ENCODE measurements at places on chromosomes 16 and 17.

DNA sequence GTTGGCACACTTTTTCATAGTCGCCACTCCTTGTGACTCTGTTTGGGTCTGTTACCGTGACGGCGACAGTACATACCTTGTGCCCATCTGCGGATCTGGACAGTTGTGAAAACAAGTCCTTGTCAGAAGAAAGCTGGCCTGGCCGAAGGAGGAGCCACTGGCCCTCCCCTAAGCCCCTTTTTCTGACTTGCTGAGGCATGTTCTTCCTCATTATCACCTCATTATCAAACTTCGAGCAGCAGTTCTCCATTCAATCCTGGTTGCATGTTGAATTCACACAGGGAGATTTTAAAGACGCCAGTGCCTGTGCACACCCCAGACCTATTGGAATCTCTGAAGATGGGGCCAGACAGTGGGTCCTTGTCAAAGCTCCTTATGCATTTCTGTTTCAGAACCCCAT is 61.1 kb downstream of the CYLD start:
- no peak for DNase-seq

DNA sequence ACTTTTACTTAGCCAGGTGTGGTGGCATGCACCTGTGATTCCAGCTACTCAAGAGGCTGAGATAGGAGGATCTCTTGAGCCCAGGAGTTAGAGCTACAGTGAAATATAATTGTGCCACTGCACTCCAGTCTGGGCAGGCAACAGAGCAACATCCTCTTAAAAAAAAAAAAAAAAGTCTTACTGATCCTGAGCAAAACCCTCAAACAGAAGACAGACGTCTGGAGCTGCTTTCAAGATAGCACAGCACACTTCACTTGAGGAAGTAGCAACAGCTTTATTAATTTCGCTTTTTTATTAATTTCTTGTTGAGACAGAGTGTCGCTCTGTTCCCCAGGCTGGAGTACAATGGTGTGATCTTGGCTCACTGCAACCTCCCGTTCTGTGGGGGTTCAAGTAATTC is 10.2 kb upstream of the GGA2 start:
- DNase-seq = no peak

DNA sequence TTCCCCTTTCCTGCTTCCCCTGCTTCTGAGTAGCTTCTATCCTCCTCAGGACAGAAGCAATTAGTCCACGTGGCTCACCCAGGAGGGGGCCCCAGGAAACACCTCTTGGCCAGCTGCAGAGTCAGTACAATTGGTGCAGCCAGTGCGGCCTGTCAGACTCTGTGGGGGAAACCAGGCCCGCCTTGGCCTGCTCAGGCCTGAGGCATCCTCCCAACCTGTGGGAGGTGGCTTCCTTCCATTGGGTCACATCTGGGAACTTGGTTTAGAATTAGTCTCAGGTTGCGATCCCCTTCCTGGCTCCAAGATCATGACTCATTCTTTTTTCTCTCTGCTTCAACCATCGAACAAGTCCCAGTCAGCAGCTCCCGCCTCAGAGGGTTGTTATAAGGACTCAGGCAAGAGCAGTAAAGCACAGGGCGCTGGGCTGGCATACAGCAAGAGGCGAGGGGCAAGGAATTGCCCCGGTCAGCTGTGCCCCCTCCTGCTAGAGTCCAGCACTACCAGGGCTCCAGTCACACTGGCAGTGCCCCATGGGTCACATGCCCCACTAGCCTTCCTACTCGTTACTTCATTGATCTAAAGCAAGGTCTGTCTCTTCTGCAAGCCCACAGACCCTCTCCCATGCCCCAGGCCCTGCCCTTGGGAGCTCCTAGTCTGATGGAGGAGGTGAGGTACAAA is 8.1 kb upstream of the EPX start:
- DNase-seq = no peak

DNA sequence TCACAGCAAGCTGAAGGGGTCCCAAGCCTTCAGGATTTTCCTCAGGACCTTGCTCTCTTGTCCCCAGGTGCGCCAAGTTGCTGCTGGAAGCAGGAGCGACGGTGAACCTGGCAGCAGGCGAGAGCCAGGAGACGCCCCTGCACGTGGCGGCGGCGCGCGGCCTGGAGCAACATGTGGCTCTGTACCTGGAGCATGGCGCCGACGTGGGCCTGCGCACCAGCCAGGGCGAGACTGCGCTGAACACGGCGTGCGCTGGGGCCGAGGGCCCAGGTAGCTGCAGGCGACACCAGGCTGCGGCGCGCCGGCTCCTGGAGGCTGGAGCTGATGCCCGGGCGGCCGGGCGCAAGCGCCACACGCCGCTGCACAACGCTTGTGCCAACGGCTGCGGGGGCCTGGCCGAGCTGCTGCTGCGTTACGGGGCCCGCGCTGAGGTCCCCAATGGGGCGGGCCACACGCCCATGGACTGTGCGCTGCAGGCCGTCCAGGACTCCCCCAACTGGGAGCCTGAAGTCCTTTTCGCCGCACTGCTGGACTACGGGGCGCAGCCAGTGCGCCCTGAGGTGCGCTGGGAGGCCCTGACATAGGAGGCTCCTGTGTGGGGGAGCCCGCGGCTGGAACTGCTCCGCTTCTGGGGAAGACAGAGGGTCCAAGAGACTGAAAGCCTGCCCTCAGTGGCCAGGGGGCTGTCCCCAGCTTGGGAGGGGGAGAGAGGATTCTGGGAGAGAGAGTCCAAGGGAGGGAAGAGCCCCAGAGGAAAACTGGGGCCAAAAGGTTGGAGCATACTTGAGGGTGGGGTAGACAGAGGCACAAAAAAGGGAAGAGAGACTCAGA is 6.4 kb downstream of the ASB16 start:
- no peak for DNase-seq

DNA sequence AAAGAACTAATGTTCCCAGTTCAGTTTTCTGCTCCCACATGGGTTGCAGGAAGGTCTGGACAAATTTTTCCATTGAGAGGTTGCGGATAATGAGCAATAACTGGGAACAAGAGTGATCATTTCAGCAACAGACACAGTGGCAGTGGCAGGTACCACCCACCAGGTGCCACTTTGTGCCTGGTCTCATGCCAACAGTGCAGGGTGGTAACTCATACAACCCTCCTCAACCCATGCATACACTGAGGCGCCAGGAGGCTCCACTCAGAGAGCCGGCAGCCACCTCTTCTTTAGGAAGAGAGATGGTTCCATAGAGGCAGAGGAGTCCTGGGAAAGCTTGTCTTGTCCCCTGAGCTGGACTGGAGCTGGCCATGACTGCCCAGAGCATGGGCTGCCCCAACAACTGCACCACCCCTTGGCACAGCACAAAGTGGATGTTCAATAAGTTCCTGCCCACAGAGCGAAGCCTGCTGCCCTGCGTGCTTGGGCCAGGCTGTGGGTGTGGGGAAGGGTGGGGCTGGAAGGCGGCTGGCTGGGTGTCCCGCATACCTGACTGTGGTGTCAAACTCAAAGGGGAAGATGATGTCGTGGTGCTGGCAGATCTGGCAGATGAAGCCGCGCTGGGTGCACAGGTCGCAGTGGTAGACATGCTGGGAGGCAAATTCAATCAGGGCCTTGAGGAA is 6.4 kb upstream of the ARHGAP27 start:
- DNase-seq = peak; percentile 33

DNA sequence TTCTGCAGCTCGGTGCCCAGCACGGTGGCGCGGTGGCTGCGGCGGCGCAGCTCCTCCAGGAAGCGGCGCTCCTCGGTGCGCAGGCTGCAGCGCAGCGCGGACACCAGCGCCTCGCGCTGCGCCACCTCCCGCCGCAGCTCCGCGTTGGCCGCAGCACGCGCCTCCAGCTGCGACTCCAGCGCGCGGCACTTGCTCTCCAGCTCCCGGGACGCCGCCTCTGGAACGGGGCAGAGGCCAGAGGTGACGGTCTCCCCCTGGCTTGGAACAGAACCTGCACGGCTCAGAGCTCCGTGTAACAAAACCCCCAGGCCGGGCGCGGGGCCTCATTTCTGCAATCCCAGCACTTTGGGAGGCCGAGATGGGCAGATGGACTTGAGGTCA is 13.2 kb upstream of the CLUH start:
- peak; percentile 73 for DNase-seq

DNA sequence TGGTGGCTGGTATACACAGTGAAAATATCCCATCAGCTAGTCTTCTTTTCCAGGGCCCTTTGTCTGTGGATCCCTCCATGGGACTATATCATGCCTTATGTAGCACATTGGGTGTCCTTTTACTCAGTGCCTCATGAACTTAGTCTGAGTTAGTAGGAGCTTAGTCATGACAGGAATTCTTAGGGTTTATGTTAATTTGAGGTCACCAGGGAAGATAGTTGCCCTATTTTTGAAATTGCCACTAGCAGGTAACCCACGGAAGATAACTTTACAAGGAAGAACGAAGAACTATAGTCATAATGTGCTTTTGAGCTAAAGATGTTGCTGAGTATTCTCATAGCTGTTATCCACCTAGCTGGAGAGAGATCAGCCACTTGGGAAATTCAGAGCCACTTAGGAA is 14.8 kb upstream of the PLK1 start:
- no peak for DNase-seq

DNA sequence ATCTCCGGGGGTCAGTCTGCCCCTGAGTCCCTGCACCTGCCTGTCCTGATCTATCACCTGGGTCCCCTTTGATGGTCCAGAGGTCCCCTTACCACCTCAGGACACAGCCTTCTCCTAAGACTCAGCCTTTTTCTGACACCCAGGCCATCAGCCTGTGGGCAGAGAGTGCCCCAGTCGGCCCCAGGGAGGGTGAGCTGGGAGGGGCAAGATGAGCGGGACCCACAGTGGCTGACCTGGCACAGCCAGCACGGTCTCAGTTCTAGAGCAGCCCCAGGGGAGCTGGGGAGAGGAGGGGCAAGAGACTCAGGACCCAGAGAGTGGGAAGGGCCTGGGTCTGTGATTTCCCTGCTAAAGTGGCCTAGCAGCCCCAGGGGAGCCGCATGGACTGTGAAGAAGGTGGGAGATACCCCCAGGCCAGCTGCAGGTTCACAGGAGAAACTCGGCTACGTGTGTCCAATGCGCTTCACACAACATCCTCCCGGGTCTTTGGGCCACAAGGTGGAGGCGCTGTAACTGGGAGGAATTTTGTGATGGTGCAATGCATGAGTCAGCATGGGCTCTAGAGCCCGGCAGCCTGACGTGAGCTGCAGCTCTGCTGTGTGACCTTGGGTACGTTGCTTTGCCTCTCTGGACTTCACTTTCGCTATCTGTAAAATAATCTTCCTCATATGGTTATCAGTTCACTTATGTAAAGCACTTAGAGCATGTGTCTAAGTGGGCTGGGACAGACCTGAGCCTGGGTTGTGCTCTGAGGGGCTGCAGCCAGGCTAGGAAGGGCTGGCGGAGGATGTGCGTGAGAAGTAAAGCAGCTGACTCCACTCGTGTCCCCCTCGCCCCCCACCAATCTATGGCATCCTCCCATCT is 67.2 kb upstream of the LHX1 start:
- DNase-seq = no peak

DNA sequence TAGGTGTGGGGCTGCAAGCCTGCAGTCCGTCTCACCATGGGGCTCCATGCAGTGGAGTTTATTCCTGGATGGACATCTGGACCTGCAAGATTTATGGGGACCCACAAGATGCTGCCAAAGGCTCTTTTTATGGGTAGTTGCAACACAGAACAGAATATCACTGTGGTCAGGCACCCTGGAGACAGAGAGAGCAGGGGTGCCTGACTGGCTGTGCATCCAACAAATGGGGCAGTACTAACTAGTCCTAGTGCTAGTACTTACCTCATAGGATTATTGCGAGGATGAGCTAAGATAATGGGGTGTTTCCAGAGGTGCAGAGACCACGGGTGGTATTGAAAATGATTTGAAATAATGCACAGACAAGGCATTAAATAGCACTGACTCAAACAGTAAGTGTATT is 42.4 kb upstream of the MMP2 start:
- no peak for DNase-seq

GRCh38 chr17:80260069-80260535 is 550 bp upstream of the RNF213 start:
- DNase-seq = peak; percentile 79

DNA sequence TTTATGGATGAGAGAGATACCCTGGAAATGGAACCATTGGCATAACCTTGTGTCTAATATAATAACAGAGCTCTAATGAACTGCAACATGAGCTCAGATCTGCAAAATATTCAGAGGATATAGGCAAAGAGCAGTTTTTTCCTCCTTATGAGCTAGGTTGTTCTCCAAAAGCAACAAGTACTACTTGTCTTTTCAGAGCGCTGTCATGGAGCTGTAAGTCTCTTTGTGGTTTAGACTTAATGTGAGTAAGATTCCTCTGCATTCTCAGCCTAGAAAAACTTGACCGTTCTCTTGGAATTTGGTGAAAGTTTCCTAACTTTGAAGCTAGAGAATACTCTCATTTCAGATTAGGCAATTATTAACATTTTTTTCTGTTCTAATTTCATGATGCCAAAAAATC is 85.2 kb downstream of the FTO start:
- DNase-seq = no peak

- DNase-seq = peak; percentile 92
Observed at GRCh38 chr17:45311760-45312476, 4.9 kb downstream of the MAP3K14 start.

GRCh38 chr16:76176153-76176552 is 101.0 kb upstream of the CNTNAP4 start:
- DNase-seq = no peak

DNA sequence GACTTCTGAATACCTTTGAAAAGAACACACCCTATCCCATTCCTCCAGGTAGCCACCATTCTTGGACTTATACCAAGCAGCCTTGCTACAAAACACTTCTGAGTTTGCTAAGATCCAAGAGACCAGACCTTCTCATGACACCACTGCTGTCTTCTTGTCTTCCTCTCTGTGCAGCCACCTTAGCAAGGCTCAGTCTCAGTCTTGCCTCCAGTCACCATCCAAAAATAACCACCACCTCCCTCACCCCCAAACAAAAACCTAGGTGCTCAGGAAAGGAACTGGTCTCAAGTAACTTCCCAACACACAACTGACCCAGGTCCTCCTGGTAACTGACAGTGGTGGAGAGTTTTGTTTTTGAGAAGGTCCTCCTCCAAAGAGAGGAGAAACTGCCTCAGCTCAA is 90.9 kb upstream of the CORO6 start:
- no peak for DNase-seq

GRCh38 chr17:33192951-33193911 is 99.9 kb downstream of the ASIC2 start:
- DNase-seq = no peak
